ENCODE measurements at places on chromosomes 13 and 19.

GRCh38 chr13:76836311-76836710 lies 49.9 kb downstream of the KCTD12 start:
- DNase-seq, result no peak

DNA sequence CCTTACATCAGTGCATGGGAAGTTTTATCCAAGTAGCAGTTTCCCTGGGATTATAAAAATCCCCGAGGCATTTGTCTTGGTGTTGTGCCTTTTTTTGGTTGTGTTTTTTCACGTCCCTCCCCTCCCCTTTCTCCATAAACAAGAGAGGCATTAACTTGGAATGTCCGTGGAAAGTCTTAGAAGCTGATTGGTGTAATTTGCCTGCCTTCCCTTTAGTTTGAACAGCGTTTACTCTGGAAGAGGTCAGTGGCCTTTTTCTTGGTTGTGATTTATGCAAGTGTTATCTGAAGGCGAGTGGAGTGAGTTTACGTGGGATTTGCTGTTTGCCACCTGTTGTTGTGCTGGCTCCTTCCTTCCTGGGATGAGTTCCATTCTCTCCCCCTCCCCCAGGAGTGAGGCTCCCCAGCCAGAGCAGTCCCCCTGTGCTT lies 7.2 kb downstream of the ACTN4 start:
- no peak for DNase-seq

DNA sequence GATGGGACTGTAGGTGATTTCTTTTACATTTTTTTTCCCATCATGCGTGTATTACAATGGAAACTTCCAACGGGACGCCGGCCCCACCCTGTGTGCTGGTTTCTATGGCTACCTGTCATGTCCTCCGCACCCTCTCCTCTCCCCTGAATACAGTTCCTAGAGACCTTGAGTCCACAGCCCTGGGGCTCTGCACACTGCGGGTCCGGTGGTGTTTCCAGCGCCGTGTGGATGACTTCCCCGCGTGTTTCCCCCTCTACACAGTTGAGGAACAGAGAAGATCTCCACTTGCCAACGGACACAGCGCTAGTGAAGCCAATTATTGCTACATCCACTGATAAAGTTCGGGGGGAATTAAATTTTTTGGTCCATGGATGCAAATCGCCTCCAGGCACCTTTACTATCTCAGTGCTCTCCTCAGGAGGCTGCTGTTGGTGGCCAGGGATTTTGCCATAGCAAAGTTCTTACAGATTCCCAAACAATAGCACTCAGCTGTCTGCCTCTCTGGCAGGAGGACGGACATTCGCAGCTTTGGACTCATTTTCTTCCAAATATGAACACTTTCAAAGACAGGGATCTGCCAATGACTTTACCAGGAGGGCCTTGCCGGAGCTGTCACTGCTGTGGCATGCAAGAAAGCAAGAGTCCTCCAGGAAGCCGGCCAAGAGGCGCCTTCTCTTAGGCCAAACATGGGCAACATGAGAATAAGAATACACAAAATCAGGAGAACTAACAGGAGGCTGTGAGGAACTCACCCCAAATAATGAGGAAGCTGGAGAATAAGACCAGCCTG lies 39.3 kb upstream of the GAS6 start:
- no peak for DNase-seq

DNA sequence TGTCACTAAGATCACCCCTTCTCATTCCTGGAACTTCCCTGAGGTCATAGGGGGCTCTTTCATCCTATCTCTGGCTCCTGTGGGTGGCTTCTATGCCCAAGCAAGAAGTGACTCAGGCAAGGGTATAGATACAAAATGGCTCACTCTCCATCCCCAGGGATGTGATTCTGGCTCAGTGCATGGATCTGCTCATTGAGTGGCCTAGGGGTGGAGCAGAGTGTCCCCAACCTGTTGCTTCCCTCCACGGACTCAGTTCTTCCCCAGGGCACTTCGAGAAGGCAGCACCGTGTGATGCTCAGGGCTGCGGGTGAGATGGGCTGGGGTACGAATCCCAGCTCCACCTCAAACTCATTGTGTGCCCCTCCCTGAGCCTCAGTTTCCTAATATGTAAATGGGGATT lies 136.4 kb downstream of the PTPRS start:
- DNase-seq, result no peak

All from non-pigmented ciliary epithelial cell (primary cell).